ENCODE measurements at places on chromosomes 13 and 19.

- peak overlapping the region; percentile 73 for H3K27ac ChIP-seq
- H3K4me1 ChIP-seq = peaks cover 9% of the 10 kb centered on the region
- no peaks in the 10 kb centered on the region for H3K27me3 ChIP-seq
- H3K4me3 ChIP-seq = peak overlapping the region; percentile 71
Observed at GRCh38 chr13:113152984-113153809, 5.3 kb upstream of the PROZ start.

GRCh38 chr13:94567581-94567980 is 28.4 kb downstream of the TGDS start:
- no peak overlapping the region for H3K4me3 ChIP-seq
- no peaks in the 10 kb centered on the region for H3K27me3 ChIP-seq
- no peak overlapping the region for H3K27ac ChIP-seq
- peaks cover 34% of the 10 kb centered on the region for H3K36me3 ChIP-seq
- H3K4me1 ChIP-seq = no peaks in the 10 kb centered on the region

DNA sequence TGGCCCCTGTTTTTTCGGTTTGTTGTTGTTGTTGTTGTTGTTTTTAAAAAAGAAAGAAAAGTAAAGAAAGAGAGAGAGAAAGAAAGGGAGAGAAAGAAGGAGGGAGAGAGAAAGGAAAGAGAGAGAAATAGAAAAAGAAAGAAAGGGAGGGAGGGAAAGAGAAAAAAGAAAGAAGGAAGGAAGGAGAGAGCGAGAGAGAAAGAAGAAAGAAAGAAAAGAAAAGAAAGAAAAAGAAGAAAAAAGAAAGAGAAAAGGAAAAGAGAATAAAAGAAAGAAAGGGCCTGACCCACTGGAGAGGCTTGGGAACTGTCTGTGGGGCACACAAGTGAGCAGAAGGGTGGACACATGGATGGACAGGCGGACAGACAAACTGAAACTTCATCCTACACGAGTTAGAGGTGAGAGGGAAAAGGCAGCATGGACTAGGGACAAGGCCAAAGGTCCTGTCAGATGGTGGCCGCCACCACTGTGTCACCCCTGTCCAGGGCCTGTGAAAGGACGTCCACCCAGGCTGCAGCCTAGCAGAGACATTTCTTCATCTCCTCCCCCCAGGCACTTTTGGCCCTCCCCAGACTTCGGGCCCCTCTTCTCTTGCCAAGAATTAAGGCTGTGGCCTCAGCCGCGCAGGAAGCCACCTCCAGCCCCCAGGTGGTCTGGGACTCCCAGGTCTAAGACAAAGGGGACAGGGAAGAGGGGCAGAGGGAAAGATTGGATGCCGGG is 9.1 kb upstream of the BCAM start:
- no peaks in the 10 kb centered on the region for H3K27me3 ChIP-seq
- DNase-seq = no peak

DNA sequence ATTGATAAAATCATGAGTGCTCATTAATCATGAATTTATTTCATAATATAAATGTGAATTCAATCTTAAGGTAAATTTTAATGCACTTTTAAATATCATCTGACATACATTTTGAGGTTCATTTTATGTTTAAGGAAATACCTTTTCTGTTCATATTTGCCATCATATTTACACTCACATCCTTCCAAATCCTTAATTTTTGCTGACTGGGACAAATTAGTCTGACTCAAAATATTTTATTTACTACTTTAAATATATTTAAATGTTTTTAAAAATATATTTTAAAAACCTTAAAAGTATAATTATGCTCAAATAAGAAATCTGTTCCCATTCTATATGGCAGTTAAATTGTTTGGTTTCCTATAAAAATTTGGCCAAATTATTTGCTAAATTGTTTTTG is 438.1 kb downstream of the GPC5 start:
- no peaks in the 10 kb centered on the region for H3K4me1 ChIP-seq
- peaks cover 41% of the 10 kb centered on the region for H3K27me3 ChIP-seq
- no peaks in the 10 kb centered on the region for H3K36me3 ChIP-seq
- DNase-seq = no peak

- no peak overlapping the region for H3K27ac ChIP-seq
- DNase-seq = no peak
- peaks cover 7% of the 10 kb centered on the region for H3K36me3 ChIP-seq
- peaks cover 6% of the 10 kb centered on the region for H3K4me1 ChIP-seq
- H3K4me3 ChIP-seq = no peak overlapping the region
- no peaks in the 10 kb centered on the region for H3K27me3 ChIP-seq
Observed at GRCh38 chr19:3687774-3688706, 12.2 kb downstream of the PIP5K1C start.

- peaks cover 18% of the 10 kb centered on the region for H3K27me3 ChIP-seq
- no peak for DNase-seq
Observed at GRCh38 chr19:39083599-39083982, 577 bp upstream of the ACP7 start.

DNA sequence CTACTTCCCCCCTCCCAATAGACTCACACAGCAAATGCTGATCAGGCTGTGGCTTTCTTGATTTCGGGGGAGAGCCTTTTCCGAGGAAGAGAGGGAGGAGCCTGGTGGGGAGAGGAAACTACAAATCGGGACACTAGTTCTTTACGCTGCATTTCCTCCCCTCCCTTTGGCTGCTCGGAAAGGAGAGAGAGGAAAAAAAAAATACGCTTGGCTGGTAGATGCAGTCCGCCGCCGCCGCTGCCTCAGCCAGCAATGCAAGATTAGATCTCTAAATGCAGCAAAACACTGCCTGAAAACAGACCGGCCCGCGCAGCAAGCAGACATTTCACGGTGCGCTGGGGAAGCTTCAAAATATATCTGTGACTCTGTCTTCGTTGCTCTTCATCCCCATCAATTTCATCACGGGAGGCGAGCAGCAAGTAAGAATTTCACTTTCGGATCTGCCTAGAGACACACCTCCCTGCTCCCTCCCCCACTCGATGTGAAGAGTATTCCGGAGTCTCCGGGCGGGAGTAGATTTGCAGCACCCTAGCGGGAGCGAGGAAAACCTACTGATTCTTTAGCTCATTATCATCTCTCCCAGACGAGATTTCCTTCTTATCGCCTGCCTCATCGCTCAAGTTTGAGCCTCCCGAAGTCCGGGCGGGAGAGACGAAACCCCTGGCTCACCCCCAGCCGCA is at the start of gene PCDH17:
PCDH17 (plus strand) TSS at position 149 of the 680 bp plus-strand sequence. CDS start 803 bp downstream, outside the sequence.
- H3K36me3 ChIP-seq = no peaks in the 10 kb centered on the region
- H3K4me1 ChIP-seq = peaks cover 10% of the 10 kb centered on the region

DNA sequence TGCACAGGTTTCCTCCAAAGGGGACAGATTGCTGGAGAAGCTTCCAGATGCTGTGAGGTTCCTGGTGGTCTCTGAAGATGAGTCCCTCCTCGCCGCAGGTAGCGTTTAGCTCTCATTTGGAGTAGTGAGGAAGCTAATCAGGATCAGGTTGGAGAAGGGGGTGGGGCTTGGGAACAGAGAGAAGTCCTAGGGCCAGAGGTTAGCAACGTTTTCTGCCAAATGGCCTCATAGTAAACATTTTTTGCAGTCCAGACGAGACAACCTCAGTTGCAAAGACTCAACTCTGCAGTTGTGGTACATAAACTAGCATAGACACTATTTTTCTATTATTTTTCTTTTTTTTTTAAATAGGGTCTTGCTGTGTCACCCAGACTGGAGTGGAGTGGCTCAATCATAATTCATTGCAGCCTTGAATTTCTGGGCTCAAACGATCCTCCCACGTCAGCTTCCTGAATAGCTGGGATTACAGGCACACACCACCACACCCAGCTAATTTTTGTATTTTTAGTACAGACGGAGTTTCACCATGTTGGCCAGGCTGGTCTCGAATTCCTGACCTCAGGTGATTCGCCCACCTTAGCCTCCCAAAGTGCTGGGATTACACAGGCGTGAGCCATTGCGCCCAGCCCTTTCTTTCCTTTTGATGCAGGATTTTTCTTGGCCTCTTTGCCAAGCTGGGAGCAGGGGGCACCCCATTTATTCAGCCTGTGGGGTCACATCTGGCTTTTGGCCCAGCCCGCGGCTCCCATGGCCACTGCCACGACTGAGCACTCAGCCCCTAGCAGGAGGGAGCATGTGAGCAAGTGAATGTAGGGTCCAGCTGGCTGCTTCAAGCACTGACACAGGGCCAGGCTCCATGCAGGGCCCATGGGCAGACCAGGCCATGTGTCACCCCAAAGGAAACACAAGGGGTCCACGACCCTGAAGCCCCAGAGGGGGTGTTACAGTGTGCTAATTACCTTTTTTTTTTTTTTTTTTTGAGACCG is 34.4 kb upstream of the SIN3B start:
- H3K27ac ChIP-seq = no peak overlapping the region
- H3K27me3 ChIP-seq = no peaks in the 10 kb centered on the region
- no peak for DNase-seq
- H3K4me3 ChIP-seq = no peak overlapping the region

GRCh38 chr19:53671663-53672062 is 39.9 kb downstream of the DPRX start:
- no peaks in the 10 kb centered on the region for H3K4me1 ChIP-seq
- no peaks in the 10 kb centered on the region for H3K27me3 ChIP-seq
- H3K27ac ChIP-seq = no peak overlapping the region
- H3K4me3 ChIP-seq = no peak overlapping the region
- H3K36me3 ChIP-seq = no peaks in the 10 kb centered on the region

- no peak for DNase-seq
- H3K4me1 ChIP-seq = no peaks in the 10 kb centered on the region
- no peaks in the 10 kb centered on the region for H3K27me3 ChIP-seq
Observed at GRCh38 chr13:86741762-86742285, 929.3 kb upstream of the SLITRK5 start.

- DNase-seq = peak; percentile 84
- peak overlapping the region; percentile 39 for H3K4me3 ChIP-seq
- H3K27ac ChIP-seq = no peak overlapping the region
- H3K27me3 ChIP-seq = peaks cover 11% of the 10 kb centered on the region
- no peaks in the 10 kb centered on the region for H3K36me3 ChIP-seq
Observed at GRCh38 chr19:3721131-3721886, 13.1 kb downstream of the TJP3 start.

DNA sequence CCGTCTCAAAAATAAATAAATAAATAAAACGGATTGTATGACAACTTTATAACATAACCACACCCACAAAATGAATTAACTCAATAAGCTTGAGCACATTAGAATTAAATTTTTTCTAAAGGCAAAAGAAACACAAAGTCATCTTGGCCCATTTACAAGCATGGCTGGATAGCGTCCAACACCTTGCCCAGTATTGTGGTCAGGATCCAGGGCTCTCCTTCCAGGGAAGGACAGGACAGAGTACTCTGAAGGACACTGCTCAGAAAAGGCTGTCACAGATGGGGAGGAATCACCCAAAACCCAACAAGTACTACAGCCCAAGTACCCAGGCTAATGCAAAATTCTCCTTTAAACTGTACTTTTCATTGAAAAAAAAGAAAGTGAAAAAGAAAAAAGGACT is 27.1 kb downstream of the SUGP2 start:
- no peak overlapping the region for H3K4me3 ChIP-seq
- DNase-seq = no peak
- peaks cover 92% of the 10 kb centered on the region for H3K36me3 ChIP-seq
- peaks cover 7% of the 10 kb centered on the region for H3K4me1 ChIP-seq

DNA sequence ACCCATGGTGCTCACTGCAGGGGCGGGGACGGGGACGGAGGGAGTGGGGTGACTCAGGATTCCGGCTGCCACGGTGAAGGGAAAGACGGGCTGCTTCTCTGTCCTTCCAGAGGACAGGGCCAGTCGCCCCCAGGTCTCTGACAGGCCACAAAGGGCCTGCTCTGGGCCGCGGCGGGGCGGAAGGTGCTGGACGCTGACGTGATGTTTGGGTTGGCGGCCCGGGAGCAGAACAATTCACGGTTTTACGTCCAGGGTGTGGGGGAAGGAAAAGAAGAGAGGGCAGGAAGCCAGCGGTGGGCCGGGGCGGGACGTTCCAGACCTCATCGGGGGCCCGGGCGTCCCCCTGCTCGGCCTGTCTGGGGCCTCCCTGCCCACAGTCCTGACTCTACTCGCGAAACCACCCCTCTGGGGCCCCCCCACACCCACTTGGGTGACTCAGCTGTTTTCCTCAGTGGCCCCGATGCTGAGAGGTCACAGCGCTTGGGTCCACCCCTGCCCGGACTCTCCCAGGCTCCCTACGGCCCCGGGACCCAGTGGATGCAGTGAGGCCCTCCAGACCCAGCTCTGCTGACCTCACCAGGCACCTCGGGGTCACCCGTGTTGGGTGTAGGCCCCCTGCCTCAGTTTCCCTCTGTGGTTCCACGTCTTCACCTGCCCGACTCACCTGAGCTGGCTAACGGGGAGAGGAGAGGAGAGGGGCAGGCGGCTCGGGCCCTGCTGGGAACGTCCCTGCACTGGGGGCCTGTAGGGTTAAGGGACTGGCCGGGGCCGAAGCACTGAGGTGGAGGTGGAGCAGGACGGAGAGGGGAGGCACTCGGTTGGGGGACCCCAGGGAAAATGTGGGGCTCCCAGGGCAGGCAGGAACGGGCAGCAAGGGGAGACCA is 29.2 kb downstream of the PIP5K1C start:
- H3K27ac ChIP-seq = no peak overlapping the region
- H3K27me3 ChIP-seq = no peaks in the 10 kb centered on the region
- no peaks in the 10 kb centered on the region for H3K4me1 ChIP-seq
- H3K36me3 ChIP-seq = no peaks in the 10 kb centered on the region
- no peak for DNase-seq
- H3K4me3 ChIP-seq = no peak overlapping the region

DNA sequence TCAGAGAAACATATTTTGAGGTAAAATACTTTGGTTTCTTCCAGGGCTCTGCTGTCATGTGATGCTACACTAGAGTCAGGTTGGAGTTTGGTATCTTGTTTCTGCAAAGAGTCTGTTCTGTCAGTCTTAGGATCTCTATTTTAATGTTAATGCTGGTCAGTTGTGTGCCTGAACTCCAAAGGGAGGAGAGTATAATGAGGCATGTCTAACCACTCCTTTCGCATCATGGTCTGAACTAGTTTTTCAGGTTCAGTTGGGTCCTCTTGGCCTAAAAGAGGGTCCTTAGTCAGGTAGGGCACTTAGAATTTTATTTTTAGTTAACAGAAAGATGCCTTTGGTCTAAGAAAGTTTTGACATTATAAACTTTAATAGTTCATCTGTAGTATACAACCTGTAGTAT is 78.2 kb downstream of the FNDC3A start:
- peaks cover 20% of the 10 kb centered on the region for H3K4me1 ChIP-seq
- no peaks in the 10 kb centered on the region for H3K27me3 ChIP-seq
- DNase-seq = no peak
- H3K4me3 ChIP-seq = no peak overlapping the region

DNA sequence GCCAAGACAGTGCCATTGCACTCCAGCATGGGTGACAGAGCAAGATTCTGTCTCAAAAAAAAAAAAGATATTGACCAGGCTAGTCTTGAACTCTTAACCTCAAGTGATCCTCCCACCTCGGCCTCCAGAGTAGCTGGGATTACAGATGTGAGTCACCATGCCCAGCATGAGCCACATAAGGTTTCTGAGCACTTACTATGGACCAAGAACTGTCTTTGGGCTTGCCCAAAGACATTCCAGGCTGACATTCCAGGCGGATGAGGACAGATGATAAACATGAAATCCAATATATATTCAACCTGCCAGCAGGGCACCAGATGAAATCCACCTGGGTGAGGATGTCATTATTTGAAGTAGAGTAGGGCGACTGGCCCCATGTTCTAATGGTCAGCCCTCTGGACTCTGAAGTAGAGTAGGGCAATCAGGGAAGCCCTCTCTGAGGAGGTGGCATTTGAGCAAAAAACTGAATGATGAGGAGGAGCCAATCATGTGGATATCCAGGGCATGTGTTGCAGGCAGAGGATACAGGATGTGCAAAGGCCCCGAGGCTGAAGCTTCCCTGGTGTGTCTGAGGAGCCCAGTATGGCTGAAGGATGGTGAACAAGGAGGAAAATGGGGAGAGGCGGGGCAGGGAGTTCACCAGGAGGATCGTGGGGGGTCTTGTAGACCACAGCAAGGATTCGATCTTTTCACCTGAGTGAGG is 4.0 kb downstream of the C19orf38 start:
- no peaks in the 10 kb centered on the region for H3K27me3 ChIP-seq
- H3K4me3 ChIP-seq = no peak overlapping the region
- H3K36me3 ChIP-seq = no peaks in the 10 kb centered on the region
- no peaks in the 10 kb centered on the region for H3K4me1 ChIP-seq
- H3K27ac ChIP-seq = no peak overlapping the region
